ENCODE measurements at places on chromosomes 3 and 15.

- no peaks in the 10 kb centered on the region for H3K4me1 ChIP-seq
- no peak for DNase-seq
- H3K4me3 ChIP-seq, result no peak overlapping the region
- no peak overlapping the region for H3K27ac ChIP-seq
- H3K27me3 ChIP-seq, result no peaks in the 10 kb centered on the region
- H3K36me3 ChIP-seq, result no peaks in the 10 kb centered on the region
These were observed 32.5 kb downstream of the GMNC start for GRCh38 chr3:190830031-190830430.

DNA sequence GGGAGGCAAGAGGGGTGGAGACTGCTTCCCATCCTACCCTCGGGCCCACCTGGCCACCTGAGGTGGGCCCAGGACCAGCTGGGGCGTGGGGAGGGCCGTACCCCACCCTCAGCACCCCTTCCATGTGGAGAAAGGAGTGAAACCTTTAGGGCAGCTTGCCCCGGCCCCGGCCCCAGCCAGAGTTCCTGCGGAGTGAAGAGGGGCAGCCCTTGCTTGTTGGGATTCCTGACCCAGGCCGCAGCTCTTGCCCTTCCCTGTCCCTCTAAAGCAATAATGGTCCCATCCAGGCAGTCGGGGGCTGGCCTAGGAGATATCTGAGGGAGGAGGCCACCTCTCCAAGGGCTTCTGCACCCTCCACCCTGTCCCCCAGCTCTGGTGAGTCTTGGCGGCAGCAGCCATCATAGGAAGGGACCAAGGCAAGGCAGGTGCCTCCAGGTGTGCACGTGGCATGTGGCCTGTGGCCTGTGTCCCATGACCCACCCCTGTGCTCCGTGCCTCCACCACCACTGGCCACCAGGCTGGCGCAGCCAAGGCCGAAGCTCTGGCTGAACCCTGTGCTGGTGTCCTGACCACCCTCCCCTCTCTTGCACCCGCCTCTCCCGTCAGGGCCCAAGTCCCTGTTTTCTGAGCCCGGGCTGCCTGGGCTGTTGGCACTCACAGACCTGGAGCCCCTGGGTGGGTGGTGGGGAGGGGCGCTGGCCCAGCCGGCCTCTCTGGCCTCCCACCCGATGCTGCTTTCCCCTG, 2.2 kb upstream of the FES start:
- H3K27me3 ChIP-seq, result no peaks in the 10 kb centered on the region
- no peak overlapping the region for H3K4me3 ChIP-seq
- no peak overlapping the region for H3K27ac ChIP-seq

- DNase-seq, result no peak
- H3K27ac ChIP-seq, result no peak overlapping the region
- no peaks in the 10 kb centered on the region for H3K36me3 ChIP-seq
These were observed 396.9 kb downstream of the LRTM1 start for GRCh38 chr3:54530944-54531343.

GRCh38 chr15:34182942-34183341, 27.0 kb downstream of the KATNBL1 start:
- no peak for DNase-seq
- H3K36me3 ChIP-seq, result no peaks in the 10 kb centered on the region
- no peaks in the 10 kb centered on the region for H3K27me3 ChIP-seq
- H3K4me1 ChIP-seq, result no peaks in the 10 kb centered on the region
- H3K27ac ChIP-seq, result no peak overlapping the region
- H3K4me3 ChIP-seq, result no peak overlapping the region

- H3K27ac ChIP-seq, result no peak overlapping the region
- no peaks in the 10 kb centered on the region for H3K36me3 ChIP-seq
These were observed 20.0 kb upstream of the CMTM7 start for GRCh38 chr3:32371461-32372212.

GRCh38 chr15:38129531-38130204, 123.0 kb upstream of the SPRED1 start:
- H3K27ac ChIP-seq, result no peak overlapping the region
- H3K4me3 ChIP-seq, result no peak overlapping the region
- no peaks in the 10 kb centered on the region for H3K27me3 ChIP-seq
- no peaks in the 10 kb centered on the region for H3K36me3 ChIP-seq

DNA sequence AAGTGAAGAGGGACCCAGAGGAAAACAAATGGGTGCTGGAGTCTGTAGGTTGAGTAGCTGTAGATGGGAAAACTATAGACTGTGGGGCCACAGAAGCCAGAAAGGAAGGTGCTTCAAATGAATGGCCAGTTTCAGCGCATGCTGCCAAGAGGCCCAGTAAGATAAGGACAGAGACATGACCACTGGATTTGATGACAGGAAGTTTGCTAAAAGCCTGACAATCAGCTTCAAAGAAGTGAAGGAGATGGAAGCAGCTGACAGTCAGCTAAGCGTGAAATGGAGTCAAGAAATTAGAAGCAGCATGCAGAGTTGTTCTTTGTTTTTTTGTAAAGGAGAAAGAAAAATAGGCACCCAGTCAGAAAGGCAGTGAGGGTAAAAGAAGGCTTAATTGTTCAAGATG, 24.9 kb downstream of the TXNRD3 start:
- no peaks in the 10 kb centered on the region for H3K36me3 ChIP-seq
- H3K27me3 ChIP-seq, result no peaks in the 10 kb centered on the region
- H3K4me3 ChIP-seq, result no peak overlapping the region
- no peak overlapping the region for H3K27ac ChIP-seq
- peaks cover 9% of the 10 kb centered on the region for H3K4me1 ChIP-seq
- peak; percentile 21 for DNase-seq

DNA sequence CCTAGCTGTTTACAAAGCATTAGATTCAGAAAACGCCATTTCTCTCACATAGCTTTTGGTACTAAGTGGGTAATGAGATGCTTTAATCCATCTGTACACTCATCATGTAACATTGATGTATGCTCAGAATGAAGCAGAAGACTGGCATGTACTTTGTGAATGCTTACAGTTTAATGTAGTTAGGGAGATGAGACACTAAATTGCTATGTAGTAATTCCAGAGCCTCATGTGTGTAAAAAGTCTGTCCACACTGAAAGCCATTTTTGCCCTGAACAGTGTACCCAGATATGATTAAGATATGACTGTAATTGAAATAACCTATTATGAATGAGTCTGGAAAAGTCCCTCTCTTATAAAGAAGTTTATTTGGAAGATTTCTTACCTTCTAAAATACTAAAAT, 66.5 kb downstream of the ARMC8 start:
- no peak for DNase-seq
- H3K27ac ChIP-seq, result no peak overlapping the region
- no peaks in the 10 kb centered on the region for H3K27me3 ChIP-seq

DNA sequence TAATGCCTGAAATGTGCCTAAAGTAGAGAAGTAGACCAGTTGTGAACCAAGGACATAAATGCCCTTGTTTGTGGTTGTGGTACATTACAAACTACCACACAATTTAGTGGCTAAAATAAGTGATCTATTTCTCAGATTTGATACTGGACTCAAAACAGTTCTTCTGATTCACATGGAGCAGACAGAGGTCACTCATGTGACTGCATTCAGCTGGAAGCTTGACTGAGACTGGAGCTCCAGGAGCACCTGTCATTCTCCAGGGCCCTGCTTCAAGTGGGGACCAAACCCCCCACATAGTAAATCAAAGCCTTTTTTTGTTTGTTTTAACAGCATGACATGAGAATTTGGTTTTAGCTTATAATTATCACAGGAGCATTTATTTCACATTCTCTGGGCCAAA, 301.2 kb downstream of the OXSM start:
- no peak overlapping the region for H3K4me3 ChIP-seq
- H3K36me3 ChIP-seq, result no peaks in the 10 kb centered on the region
- DNase-seq, result no peak
- no peaks in the 10 kb centered on the region for H3K27me3 ChIP-seq
- H3K27ac ChIP-seq, result no peak overlapping the region

- no peaks in the 10 kb centered on the region for H3K27me3 ChIP-seq
- peaks cover 10% of the 10 kb centered on the region for H3K4me1 ChIP-seq
- no peak overlapping the region for H3K27ac ChIP-seq
- DNase-seq, result peak; percentile 73
- H3K36me3 ChIP-seq, result no peaks in the 10 kb centered on the region
- no peak overlapping the region for H3K4me3 ChIP-seq
These were observed 7.2 kb downstream of the LIPC start for GRCh38 chr15:58438956-58439355.

DNA sequence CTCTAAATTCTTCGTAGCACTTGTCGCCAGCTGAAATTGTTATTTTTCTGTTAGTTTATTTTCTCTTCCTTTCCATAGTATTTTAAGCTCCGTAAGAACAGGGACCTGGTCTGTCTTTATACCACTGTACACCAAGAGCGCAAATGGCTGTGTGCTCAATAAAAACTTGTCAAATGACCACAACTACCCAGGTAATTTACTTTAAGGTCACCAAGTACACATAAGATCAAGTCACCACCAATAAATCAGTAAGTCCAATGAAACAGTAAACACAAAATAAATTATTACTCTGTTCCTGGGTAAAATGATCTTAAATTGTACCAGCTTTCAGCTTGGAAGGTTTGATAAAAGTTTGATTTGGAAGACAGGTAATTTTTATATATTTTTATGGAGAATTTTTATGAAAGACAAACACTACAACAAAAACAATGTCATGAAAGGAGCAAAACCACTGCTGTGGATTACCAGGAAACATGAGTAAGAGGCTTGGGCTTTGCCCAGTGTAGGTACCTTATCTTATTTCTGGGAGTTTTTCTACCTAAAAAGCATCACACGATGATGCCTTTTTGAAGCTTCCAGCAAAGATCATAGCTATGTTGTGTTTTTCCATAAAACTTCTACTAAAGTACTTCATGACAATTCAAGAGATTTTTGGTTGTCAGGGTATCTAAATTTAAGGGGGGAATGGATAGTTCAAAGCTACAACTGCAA, 406.8 kb downstream of the SHQ1 start:
- H3K4me3 ChIP-seq, result no peak overlapping the region
- no peak overlapping the region for H3K27ac ChIP-seq

- H3K4me3 ChIP-seq, result no peak overlapping the region
- no peak overlapping the region for H3K27ac ChIP-seq
- H3K27me3 ChIP-seq, result no peaks in the 10 kb centered on the region
These were observed 21.5 kb downstream of the SSUH2 start for GRCh38 chr3:8622873-8623691.

GRCh38 chr15:58203537-58203936, 65.4 kb downstream of the AQP9 start:
- H3K27me3 ChIP-seq, result no peaks in the 10 kb centered on the region
- peak; percentile 94 for DNase-seq
- no peak overlapping the region for H3K4me3 ChIP-seq
- H3K27ac ChIP-seq, result no peak overlapping the region
- no peaks in the 10 kb centered on the region for H3K4me1 ChIP-seq
